T-helper 2 cell treated with Interferon-gamma antibody and Interleukin-4, amounts not matched to agents 100 ng/mL and 5 ng/mL, for 36 hours (primary cell): ENCODE measurements at places on chromosomes 1 and 21. TPM values are rescaled to one million over a fixed set of nuclear protein-coding genes. Genes with fewer than 3 reads are reported as not detected.

Gene ZBED6
- 20.5 and 20.7 TPM in 2 replicates for total RNA-seq

Gene AUNIP
- total RNA-seq, result 6.5 and 6.6 TPM in 2 replicates

Gene TCHH
- total RNA-seq, result 0.07 and 0.11 TPM in 2 replicates

Gene KRTAP13-4
- total RNA-seq, result not detected in 2 replicates

Gene RHD
- not detected in 2 replicates for total RNA-seq

Gene TLCD4
- 0.02 TPM in 1 of 2 replicates, not detected in the other for total RNA-seq

Gene SLC66A1
- 5.2 and 6.0 TPM in 2 replicates for total RNA-seq

Gene PTPN14
- total RNA-seq, result 20.6 and 20.7 TPM in 2 replicates

Gene ANKRD35
- 0.48 and 0.66 TPM in 2 replicates for total RNA-seq

Gene LMNA
- 98.8 and 104 TPM in 2 replicates for total RNA-seq

Gene TAS1R3
- total RNA-seq, result 1.0 and 1.2 TPM in 2 replicates

Gene SPRR2B
- total RNA-seq, result not detected in 2 replicates

Gene AHCYL1
- total RNA-seq, result 52.9 and 60.6 TPM in 2 replicates

Gene CD1D
- not detected in 2 replicates for total RNA-seq

Gene NEK2
- total RNA-seq, result 29.6 and 30.2 TPM in 2 replicates

Gene SIM2
- 0.09 TPM in 1 of 2 replicates, not detected in the other for total RNA-seq

Gene PRAMEF10
- not detected in 2 replicates for total RNA-seq

Gene TMPRSS15
- not detected in 2 replicates for total RNA-seq

Gene GPX7
- 23.0 and 26.7 TPM in 2 replicates for total RNA-seq

Gene C8B
- not detected in 2 replicates for total RNA-seq

Gene FALEC
- not detected in 2 replicates for total RNA-seq

Gene MYOC
- total RNA-seq, result not detected in 2 replicates

Gene COL8A2
- not detected in 2 replicates for total RNA-seq

Gene ETV3
- total RNA-seq, result 50.6 and 53.4 TPM in 2 replicates

Gene PDXK
- total RNA-seq, result 88.9 and 92.4 TPM in 2 replicates

Gene SERPINC1
- 0.18 and 0.43 TPM in 2 replicates for total RNA-seq

Gene ST6GALNAC5
- not detected in 2 replicates for total RNA-seq

Gene PPFIA4
- 5.0 and 5.6 TPM in 2 replicates for total RNA-seq

Gene TPTE
- total RNA-seq, result not detected in 2 replicates

Gene ATAD3C
- 0.16 and 0.93 TPM in 2 replicates for total RNA-seq

Gene KCNA3
- total RNA-seq, result 56.0 and 57.4 TPM in 2 replicates

Gene PADI2
- total RNA-seq, result 0.11 and 0.14 TPM in 2 replicates

Gene DNAI4
- 1.6 and 2.3 TPM in 2 replicates for total RNA-seq

Gene EVA1C
- total RNA-seq, result 1.9 and 3.2 TPM in 2 replicates

Gene GPR153
- total RNA-seq, result 0.50 and 0.57 TPM in 2 replicates

Gene ZBTB48
- 29.8 and 32.9 TPM in 2 replicates for total RNA-seq

Gene ZZZ3
- total RNA-seq, result 38.0 and 39.8 TPM in 2 replicates

Gene DISC1
- total RNA-seq, result 10.5 TPM in 2 replicates

Gene TSPEAR
- total RNA-seq, result not detected in 2 replicates

Gene MIXL1
- not detected in 2 replicates for total RNA-seq

Gene C1orf185
- not detected in 2 replicates for total RNA-seq

Gene INSRR
- 0.14 TPM in 1 of 2 replicates, not detected in the other for total RNA-seq

Gene MARK1
- not detected in 2 replicates for total RNA-seq

Gene OLIG2
- not detected in 2 replicates for total RNA-seq

Gene FCER1G
- 2.5 and 3.1 TPM in 2 replicates for total RNA-seq

Gene KCND3
- total RNA-seq, result not detected in 2 replicates
